Kidney epithelial cell (primary cell): ENCODE measurements at places on chromosomes 2 and 18.

- no peak for DNase-seq
These were observed 40.3 kb downstream of the TPO start for GRCh38 chr2:1453561-1453960.

DNA sequence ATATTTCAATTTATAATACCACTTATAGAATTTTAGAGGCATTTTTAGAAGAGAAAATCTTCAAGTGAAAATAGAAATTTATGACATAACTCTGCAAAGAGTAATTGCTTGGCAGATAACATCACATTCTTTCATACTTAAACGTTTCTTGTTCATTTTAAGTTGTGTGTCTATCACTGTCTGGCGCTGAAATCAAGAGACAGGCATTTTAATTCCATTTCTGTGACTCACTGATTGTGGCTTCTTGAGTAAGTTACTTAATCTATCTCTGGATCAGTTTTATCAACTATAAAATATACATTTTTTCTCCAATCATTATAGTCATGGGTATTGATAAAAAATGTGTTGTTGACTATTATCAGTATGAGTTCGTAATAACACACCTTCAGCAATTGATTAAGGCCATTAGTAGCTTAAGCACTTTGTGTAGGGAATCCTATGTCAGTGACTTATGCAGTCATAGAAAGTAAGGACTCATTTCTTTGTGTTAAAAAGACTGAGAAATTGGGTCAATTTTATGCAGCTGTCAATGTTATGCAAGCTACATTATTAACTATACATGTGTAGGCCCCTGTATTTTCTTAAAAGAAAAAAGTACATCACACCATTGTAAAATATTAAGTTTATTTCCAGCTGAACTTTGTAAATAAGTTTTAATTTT is 497.3 kb downstream of the CCDC85A start:
- DNase-seq: no peak

DNA sequence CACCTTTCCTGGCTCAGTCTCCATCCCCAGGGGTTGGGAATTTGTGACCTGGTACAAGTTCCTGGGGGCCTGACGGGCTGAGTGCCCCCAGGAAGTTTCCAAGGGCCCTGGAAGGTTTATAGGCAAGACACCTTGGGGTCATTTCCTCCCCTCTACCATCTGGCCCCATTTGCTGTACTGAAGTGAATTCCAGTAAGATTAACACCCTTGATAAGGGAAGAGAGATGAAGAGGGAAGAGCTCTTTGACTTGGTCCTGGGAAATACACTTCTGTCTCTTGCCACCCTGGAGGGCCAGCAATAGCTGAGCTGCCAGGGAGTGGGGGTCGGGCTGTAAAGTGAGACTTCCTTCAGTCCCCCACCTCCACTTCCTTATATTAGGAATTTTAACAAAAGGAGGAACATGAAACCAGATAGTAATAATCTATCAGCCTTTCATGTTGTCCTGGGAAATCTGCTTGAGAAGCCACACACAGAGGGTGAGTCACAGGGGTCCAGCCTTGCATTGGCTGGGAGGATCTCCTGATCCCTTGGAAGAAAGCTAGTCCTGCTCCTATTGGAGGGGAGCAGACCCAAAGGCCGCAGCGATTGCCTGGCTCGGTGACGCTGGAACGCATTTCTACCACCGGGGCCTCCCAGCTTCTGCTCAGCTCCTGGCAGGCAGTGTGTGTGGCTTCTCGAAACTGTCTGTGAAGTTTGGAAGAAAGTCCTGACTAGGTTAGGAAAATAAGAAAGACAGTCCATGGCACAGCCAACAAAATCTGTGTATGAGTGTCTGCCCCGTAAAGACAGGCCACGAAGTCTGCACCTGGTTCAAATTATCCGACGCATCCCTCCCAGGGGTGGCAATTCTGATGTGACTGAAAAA is 87.3 kb downstream of the ACAA2 start:
- peak; percentile 89 for DNase-seq

DNA sequence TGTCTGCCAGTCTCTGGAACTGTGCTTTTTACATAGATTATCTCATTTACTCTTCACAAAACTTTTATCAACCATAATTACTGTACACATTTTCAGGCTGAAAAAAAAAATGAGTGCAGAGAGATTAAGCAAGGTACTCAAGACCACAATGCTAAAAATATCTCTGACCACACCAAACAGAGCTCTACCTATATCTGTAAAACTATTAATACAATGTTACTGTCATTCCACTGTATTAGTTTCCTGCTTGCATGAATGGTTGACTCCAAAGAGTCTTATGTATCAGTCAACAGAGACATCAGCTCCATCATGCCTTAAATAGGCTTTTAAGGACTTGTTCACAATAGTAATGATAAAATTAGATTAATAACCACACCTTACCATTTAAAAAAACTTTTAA is 134.7 kb upstream of the CCDC150 start:
- DNase-seq: no peak

DNA sequence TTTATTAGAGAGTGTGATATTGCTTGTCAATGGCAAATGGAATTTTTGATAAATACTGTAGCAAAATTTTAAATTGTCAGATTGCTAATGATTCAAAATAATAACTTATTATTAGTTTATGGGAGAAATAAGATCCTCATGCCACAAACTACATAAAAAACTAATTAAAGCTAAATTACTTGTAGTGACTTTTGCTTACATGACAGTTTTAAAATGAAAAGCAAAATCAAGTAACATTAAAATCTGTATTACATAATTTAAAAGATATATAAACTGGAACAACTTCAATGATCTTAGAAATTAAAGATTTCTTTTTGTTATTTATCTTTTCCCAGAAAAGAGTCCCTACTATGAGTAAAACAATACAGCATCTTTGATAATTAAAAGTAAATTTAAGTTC is 17.7 kb upstream of the RND3 start:
- no peak for DNase-seq

DNA sequence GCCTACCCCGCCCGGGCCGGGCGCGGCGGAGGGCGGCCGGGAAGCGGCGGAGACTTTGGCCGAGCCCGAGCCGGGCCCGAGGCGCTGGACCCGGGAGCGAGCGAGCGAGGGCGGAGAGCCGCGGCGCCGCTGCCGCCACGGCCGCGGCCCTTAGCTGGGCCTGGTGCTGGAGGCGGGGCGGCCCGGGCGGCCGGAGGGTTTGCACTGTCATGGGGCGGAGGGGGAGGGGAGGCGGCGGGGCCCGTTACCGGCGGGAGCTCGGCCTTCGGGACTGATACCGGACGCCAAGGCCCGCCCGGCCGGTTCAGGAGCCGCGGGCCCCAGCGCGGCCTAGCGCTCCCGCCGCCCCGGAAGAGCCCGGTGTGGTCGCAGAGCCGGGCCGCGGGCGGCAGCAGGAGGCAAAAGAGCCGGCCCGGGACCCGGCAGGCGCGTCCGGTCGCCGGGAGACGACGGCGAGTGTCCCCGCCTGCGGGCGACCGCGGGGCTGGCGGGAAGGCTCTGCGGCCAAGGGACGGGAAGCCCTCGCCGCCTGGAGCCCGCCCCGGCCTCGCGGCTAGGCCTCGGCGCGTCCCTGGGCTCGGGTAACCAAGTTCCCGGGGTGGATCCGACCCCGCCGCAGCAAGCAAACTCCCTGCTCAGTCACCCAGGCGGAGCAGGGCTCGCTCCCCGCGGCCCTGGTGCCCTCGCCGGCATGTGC is 697 bp downstream of the KCMF1 start:
- no peak for DNase-seq

GRCh38 chr2:3421580-3421979 is 42.1 kb downstream of the TRAPPC12 start:
- no peak for DNase-seq

- DNase-seq: no peak
These were observed 10.2 kb upstream of the PTPN4 start for GRCh38 chr2:119749477-119750012.

- no peak for DNase-seq
These were observed 45.3 kb upstream of the HS6ST1 start for GRCh38 chr2:128363934-128364361.

GRCh38 chr2:181859123-181859522 is 32.4 kb upstream of the ITPRID2 start:
- no peak for DNase-seq

DNA sequence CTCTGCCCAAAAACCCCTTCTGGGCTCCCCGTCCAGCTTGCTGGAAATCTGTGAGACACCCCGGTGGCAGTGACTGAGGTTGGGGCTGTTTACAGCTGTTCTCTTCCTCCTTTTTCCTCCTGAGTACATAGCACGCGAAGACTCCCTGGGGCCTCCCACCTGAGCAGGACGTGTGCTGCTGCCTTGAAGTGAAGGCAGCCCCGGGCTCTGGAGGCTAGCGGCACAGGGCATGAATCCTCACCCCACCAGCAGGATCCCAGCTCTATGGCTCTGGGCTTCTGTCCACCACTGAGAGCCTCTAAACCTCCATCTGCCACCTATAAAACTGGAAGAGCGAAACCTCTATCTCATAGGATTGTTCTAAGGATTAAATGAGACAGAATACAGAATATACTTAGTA is 182.5 kb downstream of the TMEM163 start:
- DNase-seq: no peak

DNA sequence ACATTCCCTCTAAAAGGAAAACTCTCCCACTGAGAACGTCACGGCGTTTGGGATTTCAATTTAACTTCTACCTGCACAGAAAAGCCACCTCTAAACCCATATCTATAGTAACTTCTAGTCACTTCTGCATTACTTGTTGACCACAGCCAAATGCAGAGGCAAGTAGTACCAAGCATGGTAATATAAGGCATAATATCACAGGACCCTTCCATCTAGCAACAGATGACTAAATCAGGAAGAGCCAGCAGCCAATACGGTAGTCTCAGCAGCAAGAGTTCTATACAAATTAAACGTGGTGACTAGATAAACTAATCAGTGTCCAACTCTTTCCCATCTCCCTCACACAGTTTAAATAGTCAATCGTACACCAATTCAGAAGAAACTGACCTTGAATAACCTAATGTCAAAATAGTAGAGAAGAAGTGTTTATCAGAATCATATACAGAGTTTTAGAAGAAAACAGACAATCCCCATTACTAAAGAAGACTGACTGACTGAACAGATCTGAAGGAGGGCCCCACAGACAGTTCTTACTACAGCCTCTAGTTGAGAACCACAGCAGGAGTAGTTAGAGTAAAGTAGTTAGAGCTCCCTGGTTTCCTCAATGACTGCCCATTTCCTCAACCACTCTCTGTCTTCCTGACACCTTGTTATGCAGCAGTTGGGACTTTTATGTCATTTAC is 30.0 kb downstream of the MEMO1 start:
- no peak for DNase-seq

DNA sequence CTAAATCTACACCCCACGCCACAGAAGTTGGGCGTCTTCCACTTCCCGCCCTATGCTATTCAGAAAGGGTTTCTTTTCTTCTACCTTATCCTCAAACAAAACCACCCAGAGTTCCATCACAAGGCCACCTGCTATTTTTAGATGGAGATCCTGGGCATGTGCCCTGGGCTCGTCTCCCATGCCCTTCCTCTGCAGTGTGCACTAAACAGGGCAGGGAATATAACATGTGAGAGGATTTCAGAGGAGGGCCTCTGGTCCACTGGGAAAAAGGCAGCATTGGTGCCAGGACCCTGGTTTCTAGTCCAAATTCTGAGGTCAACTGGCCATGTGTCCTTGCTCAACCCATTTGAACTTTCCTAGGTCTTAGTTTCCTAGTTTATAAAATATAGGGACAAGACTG is 320.0 kb downstream of the NCKAP5 start:
- DNase-seq: no peak

GRCh38 chr2:112199188-112199587 is 55.7 kb downstream of the ZC3H8 start:
- no peak for DNase-seq
